ENCODE measurements at places on chromosomes 1 and 21. TPM values are rescaled to one million over a fixed set of nuclear protein-coding genes. Genes with fewer than 3 reads are reported as not detected.

DNA sequence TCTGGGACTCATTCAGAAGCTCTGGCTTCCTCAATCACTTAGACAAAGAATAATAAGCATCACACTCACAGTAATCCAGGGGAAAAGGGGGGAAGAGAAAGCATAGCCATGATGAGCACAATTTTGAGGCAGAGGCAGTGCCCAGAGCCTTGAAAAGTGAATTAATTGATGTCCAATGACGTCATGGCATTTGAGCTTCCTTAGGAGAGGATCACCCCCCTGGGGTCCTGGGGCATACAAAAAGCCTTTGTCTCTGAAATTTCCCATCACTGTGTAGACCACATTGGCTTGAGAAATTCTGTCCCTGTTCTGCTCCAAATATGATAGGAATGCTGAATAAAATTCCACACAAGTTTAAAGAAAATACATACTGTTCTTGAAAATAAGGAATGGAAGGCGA is 84.3 kb upstream of the COA6 start:
- DNase-seq, result no peak

- DNase-seq, result no peak
Observed at GRCh38 chr1:44605914-44606615, 68.2 kb downstream of the TMEM53 start.

GRCh38 chr1:172756024-172756423 is 97.1 kb downstream of the FASLG start:
- DNase-seq, result no peak

The TINAGL1 gene
- 28.6 TPM for total RNA-seq

DNA sequence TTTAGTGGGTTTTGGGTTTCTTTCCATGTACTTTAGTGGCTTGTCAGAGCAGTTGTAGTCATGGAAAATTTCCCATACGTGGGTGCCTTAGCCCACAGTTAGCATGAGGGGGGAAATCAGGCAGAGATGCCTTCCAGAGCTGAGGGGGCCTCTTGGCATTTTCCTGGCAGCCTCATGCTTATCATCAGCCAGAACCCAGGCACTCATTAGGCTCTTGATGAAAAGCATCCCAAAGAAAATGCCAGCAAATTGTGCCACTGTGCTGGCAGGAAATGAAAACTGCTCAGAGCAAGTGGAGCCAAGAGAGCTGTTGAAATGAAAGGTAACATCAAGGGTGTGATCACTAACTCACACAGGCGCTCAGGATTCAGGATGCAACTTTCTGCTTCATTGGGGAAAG is 128.0 kb downstream of the TNNI3K start:
- DNase-seq, result no peak

DNA sequence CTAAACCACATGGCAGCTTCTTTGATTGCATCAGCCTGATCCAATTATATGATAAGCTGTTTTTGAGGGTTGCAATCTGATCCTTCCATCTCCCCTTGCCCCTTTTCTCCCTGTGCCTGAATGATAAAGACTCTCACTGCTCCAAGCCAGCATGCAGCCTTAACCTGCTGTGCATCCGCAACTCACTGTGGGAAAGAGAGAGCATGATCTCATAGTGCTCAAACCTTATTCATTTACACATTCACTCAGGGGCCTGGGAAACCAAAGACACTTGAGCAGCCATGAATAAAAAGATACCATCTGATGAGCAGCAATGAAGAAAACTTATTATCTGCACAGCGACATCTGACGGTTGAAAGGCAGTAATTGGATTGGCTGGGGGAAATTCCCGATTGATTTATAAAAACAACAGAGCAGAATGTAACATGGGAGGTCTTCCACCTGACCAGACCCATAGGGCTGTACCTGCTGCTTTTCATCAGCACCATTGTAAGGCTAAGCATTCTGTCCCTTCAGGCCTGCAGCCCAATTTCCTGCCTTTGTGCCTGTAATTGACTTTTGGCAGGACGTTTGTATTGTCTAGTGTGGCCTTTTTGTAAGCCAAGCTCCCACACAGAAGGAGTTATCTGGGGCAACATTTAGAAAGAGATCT is 62.5 kb downstream of the KIAA0040 start:
- DNase-seq, result peak; percentile 25
